ENCODE measurements at places on chromosomes 12 and 14.

- DNase-seq: no peak
Measured at GRCh38 chr14:72706485-72706884, 187.4 kb downstream of the DPF3 start.

GRCh38 chr12:4135919-4136605 is 137.5 kb upstream of the CCND2 start:
- DNase-seq: no peak

- DNase-seq: no peak
Measured at GRCh38 chr14:49584058-49584457, 2.1 kb downstream of the RPS29 start.

DNA sequence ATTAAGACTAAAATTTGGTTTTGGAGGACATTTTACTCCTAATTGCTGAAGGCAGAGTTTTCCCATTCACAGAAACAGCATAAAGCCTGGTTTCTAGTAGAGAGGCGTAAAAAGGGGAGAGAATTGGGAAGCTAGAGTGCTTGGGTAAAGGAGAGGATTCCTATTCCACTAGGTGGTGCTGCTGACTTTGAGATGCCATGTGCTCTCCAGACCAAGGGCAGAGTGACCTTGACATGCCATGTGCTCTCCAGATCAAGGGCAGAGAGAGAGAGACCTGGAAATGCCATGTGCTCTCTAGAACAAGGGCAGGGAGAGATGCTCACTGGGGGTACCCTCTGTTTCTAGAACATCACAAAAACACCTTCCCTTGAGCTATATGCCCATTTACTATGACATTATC is 176.2 kb upstream of the PDZRN4 start:
- DNase-seq: no peak

DNA sequence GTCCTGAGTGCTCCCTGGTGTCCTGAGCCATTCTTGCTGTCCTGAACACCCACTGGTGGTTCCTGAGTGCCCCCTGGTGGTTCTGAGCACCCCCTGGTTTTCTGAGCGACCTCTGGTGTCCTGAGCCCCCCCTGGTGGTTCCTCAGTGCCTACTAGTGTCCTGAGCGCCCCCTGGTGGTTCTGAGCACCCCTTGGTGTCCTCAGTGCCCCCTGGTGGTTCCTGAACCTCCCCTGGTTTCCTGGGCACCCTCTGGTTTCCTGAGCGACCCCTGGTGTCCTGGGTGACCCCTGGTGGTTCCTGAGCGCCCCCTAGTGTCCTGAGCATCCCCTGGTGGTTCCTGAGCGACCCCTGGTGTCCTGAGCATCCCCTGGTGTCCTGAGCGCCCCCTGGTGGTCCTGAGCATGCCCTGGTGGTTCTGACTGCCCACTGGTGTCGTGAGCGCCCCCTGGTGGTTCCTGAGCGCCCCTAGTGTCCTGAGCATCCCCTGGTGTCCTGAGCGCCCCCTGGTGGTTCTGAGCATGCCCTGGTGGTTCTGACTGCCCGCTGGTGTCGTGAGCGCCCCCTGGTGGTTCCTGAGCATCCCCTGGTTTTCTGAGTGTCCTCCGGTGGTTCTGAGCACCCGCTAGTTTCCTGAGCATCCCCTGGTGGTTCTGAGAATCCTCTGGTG is 473.1 kb downstream of the TMEM121 start:
- no peak for DNase-seq

- DNase-seq: no peak
Measured at GRCh38 chr12:120599672-120600552, 18.7 kb upstream of the POP5 start.

- DNase-seq: no peak
Measured at GRCh38 chr12:79486154-79486553, 204.6 kb downstream of the PAWR start.

DNA sequence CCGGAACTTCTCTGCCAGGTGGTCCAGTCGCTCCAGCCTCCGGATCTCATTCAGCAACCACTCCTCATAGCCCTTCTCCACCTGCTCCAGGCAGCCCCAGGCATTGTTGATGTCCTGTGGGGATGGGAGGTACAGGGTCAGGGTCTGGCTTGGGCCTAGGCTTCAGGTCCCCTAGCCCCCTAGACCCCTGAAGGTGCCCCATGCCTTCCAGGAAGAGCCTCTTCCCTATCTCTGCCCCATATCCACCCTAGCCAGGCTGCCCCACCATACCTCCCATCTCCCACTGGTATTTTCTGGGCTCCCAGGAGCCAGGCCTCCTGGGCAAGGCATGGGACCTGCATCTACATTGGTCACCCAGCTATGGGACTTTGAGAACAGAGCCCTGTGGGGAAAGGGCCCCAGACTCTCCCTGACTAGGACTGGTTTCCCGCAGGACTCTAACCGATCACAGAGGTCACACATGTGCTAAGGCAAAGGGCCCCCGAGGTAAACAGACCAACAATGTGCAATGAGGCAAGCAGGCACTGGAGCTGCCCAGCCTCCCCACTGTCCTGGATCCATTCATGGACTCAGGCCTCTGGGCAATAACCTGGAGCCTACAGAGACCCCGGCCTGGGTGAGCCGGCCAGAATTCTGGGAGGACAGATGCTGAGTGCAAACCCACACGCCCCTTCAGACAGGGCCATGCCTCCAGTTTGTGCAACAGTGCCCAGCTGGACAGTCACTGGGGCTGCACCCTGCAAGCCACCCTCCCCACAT is 88.8 kb downstream of the ACTN1 start:
- no peak for DNase-seq

DNA sequence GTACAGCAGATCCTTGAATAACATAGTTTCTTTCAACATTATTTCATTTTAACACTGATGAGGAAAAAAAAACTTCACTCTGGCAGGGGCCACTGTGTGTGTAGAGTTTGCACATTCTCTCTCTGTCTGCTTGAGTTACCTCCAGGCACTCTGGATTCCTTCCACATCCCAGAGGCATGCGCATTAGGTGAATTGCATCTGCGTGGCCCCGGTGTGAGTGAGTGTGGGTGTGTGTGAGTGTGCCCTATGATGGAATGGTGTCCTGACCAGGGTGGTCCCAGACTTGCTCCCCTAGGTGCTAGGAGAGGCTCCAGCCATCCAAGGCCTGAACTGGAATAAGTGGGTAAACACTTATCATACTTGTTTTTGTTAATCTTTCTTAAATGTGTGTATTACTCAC is 90.6 kb upstream of the LRIG3 start:
- DNase-seq: no peak

- peak; percentile 7 for DNase-seq
Measured at GRCh38 chr12:27652174-27652763, 44.0 kb upstream of the REP15 start.

- DNase-seq: no peak
Measured at GRCh38 chr14:105085766-105086165, 20.5 kb upstream of the GPR132 start.

GRCh38 chr14:24695265-24696241 is 61.6 kb upstream of the GZMB start:
- DNase-seq: no peak

- DNase-seq: no peak
Measured at GRCh38 chr12:6224550-6224949, 24.4 kb downstream of the CD9 start.

DNA sequence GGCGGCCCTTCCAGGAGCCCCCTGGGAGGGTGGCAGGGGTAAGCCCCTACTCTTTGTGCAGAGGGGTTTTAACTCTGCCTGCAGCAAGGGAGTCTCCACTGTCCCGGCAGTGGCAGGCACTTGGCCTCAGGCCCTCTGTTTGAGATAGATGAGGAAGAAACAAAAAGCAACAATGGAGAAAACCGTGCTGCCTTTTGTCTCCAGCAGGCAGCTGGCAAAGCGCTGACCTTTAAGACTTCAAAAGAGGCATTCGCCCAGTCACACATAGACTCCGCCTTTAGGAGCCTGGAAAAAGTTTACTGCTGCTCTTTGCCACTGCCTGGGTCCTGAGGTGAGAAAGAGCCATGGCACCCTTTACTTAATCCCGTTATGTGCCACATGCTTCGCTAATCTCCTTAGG is 158.2 kb upstream of the NTF3 start:
- DNase-seq: no peak

DNA sequence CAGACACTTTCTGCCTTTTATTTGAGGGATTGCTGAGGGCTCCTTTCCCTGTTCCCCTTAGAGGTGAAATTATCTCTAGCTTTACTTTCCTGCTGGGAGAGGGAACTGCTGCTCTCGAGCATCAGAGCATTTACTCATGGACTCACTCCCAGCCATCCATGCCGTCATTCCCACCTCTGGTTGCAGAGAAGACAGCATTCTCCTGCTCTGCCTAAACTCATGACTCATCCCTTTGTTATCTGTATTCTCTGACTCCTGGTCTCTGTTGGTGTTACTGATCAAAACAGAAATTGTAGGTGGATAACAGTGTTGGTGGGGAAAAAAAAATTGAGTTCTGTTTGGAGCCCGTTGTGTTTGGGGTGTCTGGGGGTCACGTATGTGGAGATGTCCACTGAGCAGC is 159.3 kb downstream of the TTC8 start:
- DNase-seq: no peak

GRCh38 chr12:117036547-117036946 is 62.7 kb downstream of the TESC start:
- DNase-seq: no peak

- DNase-seq: no peak
Measured at GRCh38 chr14:102019006-102019540, 54.7 kb downstream of the DYNC1H1 start.

DNA sequence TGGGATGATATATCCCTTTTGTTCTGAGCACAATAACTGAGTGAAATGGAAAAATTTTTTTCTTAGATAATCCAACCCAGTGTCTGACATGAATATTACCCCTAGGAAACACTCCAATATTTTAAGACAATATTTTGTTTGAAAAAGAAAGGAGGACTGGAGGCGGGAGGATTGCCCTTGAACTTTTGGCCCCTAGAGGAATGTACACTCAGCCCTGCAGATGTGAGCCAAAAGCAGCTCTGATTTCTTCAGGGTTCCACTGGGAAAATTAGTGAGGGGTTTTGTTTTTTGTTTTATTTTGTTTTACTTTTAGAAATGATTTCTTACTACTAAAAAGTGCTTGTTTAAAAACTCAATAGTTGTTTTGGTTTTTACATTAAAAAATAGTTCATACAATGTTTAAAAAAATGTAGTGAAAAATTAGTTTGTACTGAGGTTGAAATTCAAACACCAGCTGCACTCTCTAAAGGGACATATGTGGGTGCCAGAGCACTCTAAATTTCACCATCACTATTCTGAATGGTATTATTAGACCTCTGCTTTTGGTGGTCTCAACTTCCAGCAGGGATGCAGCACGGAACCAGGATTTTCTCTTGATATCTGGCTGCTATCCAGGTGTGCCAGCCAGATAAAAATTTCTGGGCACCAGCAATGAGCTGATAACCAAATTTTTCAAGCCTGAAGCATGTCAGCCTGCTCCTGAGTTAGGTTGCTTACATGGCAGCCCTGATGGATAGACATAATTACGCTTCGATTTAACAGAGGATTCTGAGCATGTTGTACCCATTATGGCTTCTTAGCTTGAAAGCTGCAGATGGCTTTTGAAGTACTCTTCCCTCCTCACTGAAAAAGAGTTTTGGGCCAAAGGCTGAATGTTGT is 141.9 kb downstream of the ANO6 start:
- no peak for DNase-seq

DNA sequence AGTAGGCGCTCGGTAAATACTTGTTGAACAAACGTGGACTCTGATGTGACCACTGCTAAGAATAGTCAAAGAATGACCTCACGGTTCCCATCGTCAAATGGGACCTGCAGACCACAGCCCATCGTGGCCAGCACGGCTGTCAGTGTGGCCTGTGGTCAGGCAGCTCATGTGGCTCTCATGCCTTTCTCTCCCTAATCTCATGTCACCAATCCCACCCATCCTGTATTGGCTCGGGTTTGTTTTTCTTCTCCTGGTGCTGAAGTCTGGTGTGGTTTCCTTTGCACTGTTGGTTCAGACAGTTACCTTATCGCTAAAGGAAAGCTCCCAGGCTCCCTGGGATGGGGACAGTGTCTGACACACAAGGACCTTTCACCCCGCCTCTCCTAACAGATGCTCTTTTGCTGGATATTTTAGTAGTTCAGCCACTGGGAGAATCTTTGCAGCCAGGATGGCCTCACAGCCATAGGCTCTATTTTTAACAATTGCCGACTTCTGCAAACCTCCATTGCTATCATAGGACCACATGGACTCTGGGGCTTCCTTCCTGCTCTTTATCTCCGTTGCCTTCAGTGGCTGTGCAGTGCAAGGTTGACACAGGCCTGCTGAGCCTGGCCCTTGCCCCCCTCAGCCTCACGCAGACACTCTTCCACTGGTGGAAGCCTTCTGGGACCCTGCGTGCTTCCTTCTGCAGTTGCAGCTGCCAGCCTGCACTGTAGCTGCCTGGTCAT is 293.1 kb upstream of the FKBP4 start:
- no peak for DNase-seq
